ENCODE measurements at places on chromosomes 3 and 15. TPM values are rescaled to one million over a fixed set of nuclear protein-coding genes. Genes with fewer than 3 reads are reported as not detected.

Gene SEMA3G
- total RNA-seq, result 0.79 TPM

DNA sequence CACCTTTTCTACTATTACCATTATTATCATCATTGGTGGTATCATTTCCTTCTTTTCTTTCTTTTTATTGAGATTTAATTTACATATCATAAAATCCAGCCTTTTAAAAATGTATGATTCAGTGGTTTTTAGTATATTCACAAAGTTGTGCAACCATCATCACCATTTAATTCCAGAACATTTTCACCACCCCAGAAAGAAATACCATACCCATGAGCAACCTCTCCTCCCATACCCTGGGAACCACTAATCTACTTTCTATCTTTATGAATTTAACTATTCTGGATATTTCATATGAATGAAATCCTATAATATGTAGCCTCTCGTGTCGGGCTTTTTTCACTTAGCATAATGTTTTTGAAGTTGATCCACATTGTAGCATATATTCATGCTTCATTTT is 29.1 kb downstream of the AAGAB start:
- no peak for DNase-seq

Gene CCR9
- not detected for total RNA-seq

Gene ZNF774
- total RNA-seq, result 9.5 TPM

DNA sequence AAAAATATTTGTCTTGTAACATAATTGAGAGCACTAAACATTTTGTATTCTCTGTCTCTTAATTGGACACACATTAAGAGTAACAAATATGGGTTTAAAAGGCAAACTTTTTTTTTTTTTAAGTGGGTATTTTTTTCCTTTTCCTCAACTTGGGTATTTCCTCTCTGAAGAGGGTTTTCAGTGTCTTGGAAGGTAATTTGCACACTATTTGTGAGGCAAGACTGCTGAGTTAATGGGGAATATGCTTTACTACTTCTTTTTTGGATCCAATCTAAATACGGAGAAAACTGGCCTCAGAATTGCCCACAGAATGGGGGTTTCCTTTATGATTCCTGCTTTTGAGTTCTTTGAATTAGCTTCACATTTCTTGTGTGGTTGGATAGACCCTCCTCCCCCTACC is 105.2 kb downstream of the FNDC3B start:
- DNase-seq, result no peak

DNA sequence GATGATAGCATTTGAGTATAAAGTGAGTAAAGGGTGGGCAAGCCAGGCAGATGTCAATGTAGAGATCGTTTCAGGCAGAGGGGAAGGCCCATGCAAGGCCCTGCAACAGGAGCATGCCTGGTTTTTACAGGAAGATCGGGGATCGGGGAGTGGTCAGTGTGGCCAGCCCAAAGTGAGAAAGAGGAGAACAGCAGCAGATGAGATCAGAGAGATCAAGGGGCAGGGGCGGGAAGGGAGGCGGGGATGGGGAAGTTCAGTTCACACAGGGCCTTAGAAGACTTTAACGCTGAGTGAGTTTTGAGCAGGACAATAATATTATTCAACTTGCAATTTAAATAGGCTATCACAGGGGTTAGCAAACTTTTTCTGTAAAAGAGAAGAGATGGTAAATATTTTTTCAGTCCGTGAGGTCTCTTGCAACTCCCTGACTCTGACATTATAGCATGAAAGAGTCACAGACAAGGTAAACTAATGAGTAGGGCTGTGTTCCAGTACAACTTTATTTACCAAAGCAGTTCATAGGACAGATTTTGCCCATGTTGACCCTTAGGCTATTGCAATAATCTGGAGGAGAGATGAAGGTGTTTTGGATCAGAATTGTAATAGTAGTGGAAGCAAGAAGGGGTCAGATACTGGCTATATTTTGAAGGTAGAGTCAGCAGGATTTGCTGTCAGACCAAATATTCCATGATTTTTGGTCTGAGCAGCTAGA is 12.4 kb upstream of the CD47 start:
- DNase-seq, result no peak

DNA sequence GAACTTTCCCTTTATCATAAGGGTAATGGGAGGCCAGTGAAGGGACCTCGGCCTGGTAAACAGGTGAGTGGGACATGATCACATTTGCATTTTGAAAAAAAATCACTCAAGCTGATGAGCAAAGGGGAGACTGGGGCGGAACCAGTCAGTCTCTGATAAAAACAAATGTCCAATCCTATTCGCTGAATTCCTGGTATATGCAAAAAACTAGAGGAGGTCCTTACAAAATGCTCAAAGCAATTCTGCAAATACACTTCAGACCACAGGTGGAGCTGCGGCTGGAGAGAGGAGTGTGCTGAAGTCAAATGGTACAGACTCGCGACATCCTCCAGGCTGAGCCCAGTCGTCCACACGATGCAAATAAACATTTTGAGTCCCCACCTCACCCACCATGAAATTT is 166.7 kb downstream of the FOXP1 start:
- no peak for DNase-seq

- no peak for DNase-seq
Measured at GRCh38 chr3:127606086-127606805, 8.0 kb downstream of the MCM2 start.

DNA sequence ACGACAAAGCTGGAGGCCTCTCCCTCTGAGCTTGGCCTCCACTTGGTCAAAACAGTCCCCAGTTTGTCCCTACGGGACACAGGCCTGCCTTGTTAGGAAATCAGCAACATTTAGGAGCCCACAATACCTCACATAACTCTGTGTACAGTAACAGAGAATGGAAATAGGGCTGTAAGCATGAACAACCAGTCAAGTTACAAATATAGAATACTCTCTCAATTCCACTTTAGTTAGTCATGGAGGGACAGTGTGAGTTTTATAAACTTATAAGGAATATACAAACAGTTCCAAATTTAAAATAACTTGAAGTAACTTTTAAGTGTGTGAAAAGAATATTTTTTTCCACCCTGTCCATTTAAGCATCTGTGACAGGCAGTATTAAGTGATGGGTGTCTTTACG is 129.4 kb downstream of the PGPEP1L start:
- DNase-seq, result no peak

DNA sequence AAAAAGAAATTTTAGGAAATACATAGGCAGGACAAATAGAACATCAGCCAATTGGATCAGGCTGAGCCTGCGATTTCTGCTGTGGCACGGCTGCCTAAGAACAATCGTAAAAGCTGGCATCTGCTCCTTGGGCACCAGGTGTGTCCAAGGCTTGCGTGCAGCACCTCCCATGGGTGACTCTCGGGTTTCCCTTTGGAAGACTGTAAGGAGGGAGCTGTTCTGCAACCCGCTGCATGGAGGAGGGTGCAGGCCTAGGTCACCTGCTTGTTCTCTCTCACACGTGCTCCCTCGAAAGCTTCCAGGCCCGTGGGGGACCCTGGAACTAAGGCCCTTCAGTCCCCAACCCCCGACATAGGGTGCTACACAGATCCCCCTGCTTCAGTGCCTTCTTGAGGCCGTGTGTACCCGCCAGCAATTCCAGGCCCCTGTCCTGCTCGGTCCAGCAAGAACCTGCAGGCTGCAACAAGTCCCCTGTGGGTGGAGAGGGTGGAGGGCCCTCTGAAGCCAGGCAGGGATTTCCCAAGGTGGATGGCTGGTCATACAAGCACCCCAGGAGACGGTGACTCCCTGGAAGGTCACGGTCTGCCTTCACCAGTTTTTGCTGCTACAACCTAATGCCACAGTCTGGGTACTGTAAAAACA is 3.4 kb downstream of the GP9 start:
- DNase-seq, result no peak

Gene UBAP1L
- total RNA-seq, result 5.8 TPM

GRCh38 chr3:51371943-51372557 is 13.0 kb upstream of the MANF start:
- DNase-seq, result peak; percentile 56

DNA sequence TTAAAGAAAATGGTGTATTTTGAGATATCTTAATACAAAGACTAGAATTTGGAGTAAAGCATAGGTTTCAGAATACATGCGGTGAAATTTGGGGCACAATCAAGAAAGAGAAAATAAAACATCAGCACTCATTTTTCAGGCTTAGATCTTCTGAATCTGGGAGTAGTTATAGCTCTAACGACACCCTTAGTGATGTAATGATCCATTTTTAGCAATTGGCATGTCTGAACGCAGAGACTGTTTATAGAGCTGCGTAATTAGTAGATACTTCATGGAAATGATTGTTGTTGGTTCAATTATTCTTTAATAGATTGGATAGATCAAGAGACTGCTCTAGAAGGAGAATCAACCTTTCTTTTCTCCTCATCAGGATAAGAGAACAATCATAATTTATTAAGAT is 47.5 kb upstream of the SNRK start:
- no peak for DNase-seq
